Hematopoietic multipotent progenitor cell treated with erythropoietin and hydrocortisone succinate and interleukin-3 and kit ligand, for 4 days (in vitro differentiated cells): ENCODE measurements at places on chromosomes 3 and 15.
A peak's percentile ranks its signal among the peaks of the same experiment; 100 is the strongest.

DNA sequence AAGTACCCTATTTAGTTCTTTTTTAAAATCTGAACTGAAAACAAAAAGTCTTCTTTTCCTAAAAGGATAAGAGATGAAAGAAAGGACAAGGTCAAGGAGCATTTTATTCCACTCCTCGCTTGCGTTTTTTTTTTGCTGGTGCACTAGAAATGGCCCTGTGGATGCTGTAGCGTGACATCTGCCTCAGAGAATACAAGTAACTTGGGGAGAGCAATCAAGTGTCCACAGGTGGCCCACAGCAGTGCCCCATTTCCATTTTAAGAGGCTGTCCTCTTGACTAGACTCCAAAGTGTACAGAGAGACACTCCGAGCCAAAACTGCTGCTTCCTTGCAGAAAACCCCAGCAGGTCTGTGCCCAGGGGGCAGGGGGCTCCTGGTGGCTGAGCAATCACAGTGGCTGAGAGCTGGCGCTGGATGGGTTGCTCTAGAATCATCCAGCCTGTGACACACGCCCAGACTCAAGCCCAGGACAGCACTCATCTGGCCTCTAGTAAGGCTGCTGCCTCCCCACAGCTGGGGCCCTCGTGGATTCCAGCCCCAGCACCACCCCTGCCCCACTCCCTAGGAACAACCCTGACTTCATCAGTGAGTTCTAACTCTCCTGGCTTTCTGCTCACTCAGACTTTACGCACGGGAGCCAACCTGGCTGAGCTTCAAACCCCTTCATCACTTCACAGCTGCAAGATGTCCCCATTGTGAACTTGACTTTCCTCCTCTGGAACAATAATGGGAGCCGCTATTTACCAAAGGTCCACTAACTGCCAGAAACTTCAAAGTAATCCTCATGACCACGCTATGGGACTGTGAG is 71.1 kb upstream of the SPATA12 start:
- DNase-seq = no peak

- DNase-seq = no peak
Measured at GRCh38 chr3:40663280-40663679, 138.5 kb downstream of the ZNF621 start.

GRCh38 chr15:72758182-72758581 is 25.4 kb downstream of the ADPGK start:
- DNase-seq = no peak

GRCh38 chr15:25372298-25372697 is 66.5 kb downstream of the UBE3A start:
- peak; percentile 8 for DNase-seq
